ENCODE measurements at places on chromosomes 7 and 10. TPM values are rescaled to one million over a fixed set of nuclear protein-coding genes. Genes with fewer than 3 reads are reported as not detected.

Gene PON1
- not detected for total RNA-seq

GRCh38 chr10:33085313-33085833, 127.3 kb upstream of the ITGB1 start:
- no peak overlapping the region for H3K4me3 ChIP-seq
- H3K27me3 ChIP-seq = no peaks in the 10 kb centered on the region
- no peaks in the 10 kb centered on the region for H3K36me3 ChIP-seq
- H3K4me1 ChIP-seq = peaks cover 53% of the 10 kb centered on the region

Gene GIMAP1
- total RNA-seq = 0.07 TPM

DNA sequence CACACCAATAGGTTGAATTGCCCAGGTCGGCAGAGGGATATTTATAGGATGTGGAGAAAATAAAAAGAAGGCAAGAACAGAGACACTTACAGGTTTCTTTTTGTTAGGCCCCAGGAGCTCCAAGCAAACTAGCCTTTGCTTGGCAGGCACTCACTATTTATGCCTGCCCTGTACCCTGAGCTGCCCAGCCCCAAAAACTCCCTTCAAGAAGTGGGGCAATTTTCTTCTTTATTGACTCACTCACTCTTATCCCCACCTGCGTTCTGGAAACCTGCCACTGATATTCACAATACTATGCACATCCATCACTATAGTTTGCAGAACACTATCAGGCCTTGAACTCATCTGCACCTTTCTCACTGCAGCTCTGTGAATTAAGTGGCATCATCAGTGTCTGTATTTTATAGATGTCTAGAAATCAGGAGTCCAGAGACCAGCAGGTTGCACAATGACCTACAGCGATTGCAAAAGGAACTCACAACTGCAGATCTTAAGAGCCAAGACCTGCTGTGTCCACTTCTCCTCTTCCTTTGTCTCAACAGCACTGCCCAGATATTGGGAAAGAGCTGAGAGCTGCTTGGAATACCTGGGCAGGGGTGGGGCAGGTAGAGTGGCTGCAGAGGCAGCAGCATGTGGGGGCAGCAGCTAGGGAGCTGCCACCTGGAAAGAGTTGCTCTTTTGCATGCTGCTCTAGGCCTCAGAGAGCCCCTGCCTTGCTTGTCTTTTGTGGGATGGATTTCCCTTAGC, at the start of gene SFTPD:
TSS of gene SFTPD (minus strand) at position 130 of the 747 bp plus-strand sequence. CDS start 2,446 bp downstream, outside the sequence.
- no peaks in the 10 kb centered on the region for H3K4me1 ChIP-seq
- H3K27ac ChIP-seq = no peak within 1 kb of the TSS
- DNase-seq = peak; percentile 15
- H3K36me3 ChIP-seq = no peaks in the 10 kb centered on the region
- H3K27me3 ChIP-seq = peaks cover 5% of the 10 kb centered on the region

- no peaks in the 10 kb centered on the region for H3K27me3 ChIP-seq
- DNase-seq = no peak
- peaks cover 57% of the 10 kb centered on the region for H3K4me1 ChIP-seq
Measured at GRCh38 chr7:39971924-39972323, 21.9 kb downstream of the CDK13 start.

GRCh38 chr7:149286811-149287400, 24.9 kb downstream of the ZNF783 start:
- peaks cover 9% of the 10 kb centered on the region for H3K36me3 ChIP-seq
- no peak overlapping the region for H3K4me3 ChIP-seq
- H3K4me1 ChIP-seq = peaks cover 28% of the 10 kb centered on the region
- no peaks in the 10 kb centered on the region for H3K27me3 ChIP-seq
- no peak for DNase-seq
- peak overlapping the region; percentile 47 for H3K27ac ChIP-seq

Gene PYROXD2
- total RNA-seq = 1.2 TPM

Gene C7orf57
- not detected for total RNA-seq

Gene IQUB
- 0.22 TPM for total RNA-seq

Gene TBX20
- not detected for total RNA-seq

GRCh38 chr7:70590126-70590854, 541.7 kb upstream of the GALNT17 start:
- H3K36me3 ChIP-seq = no peaks in the 10 kb centered on the region
- H3K4me3 ChIP-seq = no peak overlapping the region
- H3K27ac ChIP-seq = no peak overlapping the region
- peaks cover 34% of the 10 kb centered on the region for H3K4me1 ChIP-seq

Gene CPN1
- not detected for total RNA-seq

Gene FAM25C
- total RNA-seq = not detected

Gene STAG3
- total RNA-seq = 8.1 TPM

GRCh38 chr10:68561865-68562649, 1.9 kb downstream of the TET1 start:
- no peaks in the 10 kb centered on the region for H3K36me3 ChIP-seq
- no peak overlapping the region for H3K4me3 ChIP-seq
- no peak overlapping the region for H3K27ac ChIP-seq
- no peaks in the 10 kb centered on the region for H3K27me3 ChIP-seq
- peaks cover 9% of the 10 kb centered on the region for H3K4me1 ChIP-seq

DNA sequence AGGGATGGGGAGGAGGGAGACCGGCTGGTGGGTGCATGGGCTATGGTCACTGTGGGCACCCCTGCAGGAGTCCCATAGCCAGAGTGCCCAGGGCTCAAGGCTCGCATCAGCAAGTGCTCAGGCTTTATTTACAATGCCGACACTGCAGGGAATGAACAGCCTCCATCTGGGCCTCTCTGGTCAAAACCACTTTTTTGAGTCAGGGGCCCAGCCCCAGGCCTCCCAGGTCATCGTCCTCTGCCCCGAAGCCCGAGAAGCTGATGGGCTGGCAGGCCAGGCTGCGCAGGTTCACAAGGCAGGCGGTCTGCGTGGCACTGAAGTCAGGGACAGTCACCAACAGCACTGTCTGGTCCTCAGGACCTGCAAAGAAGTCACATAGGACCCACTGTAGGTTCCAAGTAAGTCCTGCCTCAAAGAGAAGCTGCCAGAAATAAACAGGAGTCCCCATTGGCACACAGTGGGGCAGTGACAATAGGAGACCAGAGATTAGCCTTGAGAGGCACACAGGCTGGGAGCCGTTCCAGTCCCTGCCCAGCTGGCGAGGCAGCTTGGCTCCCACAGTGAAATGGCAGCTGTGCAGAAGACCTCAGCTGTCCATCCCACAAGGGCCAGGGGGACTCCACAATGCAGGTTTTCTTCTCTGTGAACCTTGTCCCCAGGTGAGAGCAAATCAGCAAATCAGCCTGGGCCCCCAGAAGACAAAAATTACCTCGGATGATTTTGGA, 8.6 kb downstream of the POLD2 start:
- no peak overlapping the region for H3K4me3 ChIP-seq
- no peak for DNase-seq
- H3K4me1 ChIP-seq = peaks cover 17% of the 10 kb centered on the region
- no peaks in the 10 kb centered on the region for H3K27me3 ChIP-seq
- peaks cover 3% of the 10 kb centered on the region for H3K36me3 ChIP-seq

GRCh38 chr7:6621195-6622133, 6.1 kb downstream of the ZNF853 start:
- H3K4me1 ChIP-seq = peaks cover 3% of the 10 kb centered on the region
- H3K4me3 ChIP-seq = no peak overlapping the region
- no peaks in the 10 kb centered on the region for H3K36me3 ChIP-seq

Gene CFAP58
- total RNA-seq = 0.26 TPM

- no peak overlapping the region for H3K4me3 ChIP-seq
- no peak overlapping the region for H3K27ac ChIP-seq
- H3K27me3 ChIP-seq = no peaks in the 10 kb centered on the region
- H3K4me1 ChIP-seq = no peaks in the 10 kb centered on the region
Measured at GRCh38 chr7:94634502-94634901, 21.4 kb downstream of the SGCE start.

GRCh38 chr7:121011401-121011800, 22.9 kb downstream of the CPED1 start:
- DNase-seq = no peak
- no peak overlapping the region for H3K4me3 ChIP-seq
- H3K27me3 ChIP-seq = no peaks in the 10 kb centered on the region
- H3K4me1 ChIP-seq = no peaks in the 10 kb centered on the region

GRCh38 chr7:93015779-93016481, 101.8 kb downstream of the SAMD9 start:
- no peaks in the 10 kb centered on the region for H3K36me3 ChIP-seq
- no peaks in the 10 kb centered on the region for H3K4me1 ChIP-seq
- no peaks in the 10 kb centered on the region for H3K27me3 ChIP-seq
- DNase-seq = no peak
- H3K27ac ChIP-seq = no peak overlapping the region
- H3K4me3 ChIP-seq = no peak overlapping the region

GRCh38 chr7:113698556-113699220, 220.1 kb downstream of the PPP1R3A start:
- no peak overlapping the region for H3K27ac ChIP-seq
- no peaks in the 10 kb centered on the region for H3K36me3 ChIP-seq
- no peak overlapping the region for H3K4me3 ChIP-seq
- H3K27me3 ChIP-seq = no peaks in the 10 kb centered on the region
- H3K4me1 ChIP-seq = no peaks in the 10 kb centered on the region

Gene ZNF487
- total RNA-seq = 11.5 TPM

- H3K4me3 ChIP-seq = no peak overlapping the region
- no peak overlapping the region for H3K27ac ChIP-seq
- H3K36me3 ChIP-seq = no peaks in the 10 kb centered on the region
- DNase-seq = no peak
- H3K27me3 ChIP-seq = no peaks in the 10 kb centered on the region
Measured at GRCh38 chr10:86179153-86179524, 187.5 kb downstream of the GRID1 start.

DNA sequence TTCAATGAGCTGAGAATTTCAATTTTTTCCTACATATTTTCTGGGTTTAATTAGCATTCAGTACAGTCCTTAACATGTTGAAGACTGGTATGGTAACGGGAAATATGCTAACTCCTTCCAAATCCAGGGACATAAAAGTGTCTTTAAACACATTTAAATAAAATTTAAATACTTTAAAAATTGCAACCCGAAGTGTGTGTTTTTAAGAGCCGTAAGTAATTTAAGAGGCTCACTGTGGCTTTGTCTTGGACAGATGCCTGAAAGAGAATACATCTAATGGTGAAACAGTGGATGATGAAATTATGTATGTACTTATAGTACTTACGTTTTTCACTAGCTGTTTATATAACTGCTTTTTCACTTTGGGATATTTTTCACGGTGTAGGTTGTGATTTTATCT, 687.3 kb upstream of the CELF2 start:
- H3K36me3 ChIP-seq = no peaks in the 10 kb centered on the region
- H3K27ac ChIP-seq = no peak overlapping the region
- no peaks in the 10 kb centered on the region for H3K27me3 ChIP-seq
- no peak for DNase-seq

GRCh38 chr10:45513551-45513950, 139.5 kb downstream of the ALOX5 start:
- no peaks in the 10 kb centered on the region for H3K36me3 ChIP-seq
- H3K4me1 ChIP-seq = 0 out of 2 replicates have a peak, but pooled peaks cover 6% of the 10 kb centered on the region
- H3K27me3 ChIP-seq = no peaks in the 10 kb centered on the region
- no peak for DNase-seq
- no peak overlapping the region for H3K4me3 ChIP-seq

GRCh38 chr7:84612981-84613681, 418.5 kb upstream of the SEMA3A start:
- H3K27ac ChIP-seq = no peak overlapping the region
- no peaks in the 10 kb centered on the region for H3K4me1 ChIP-seq
- H3K36me3 ChIP-seq = no peaks in the 10 kb centered on the region
- no peaks in the 10 kb centered on the region for H3K27me3 ChIP-seq
- no peak overlapping the region for H3K4me3 ChIP-seq

GRCh38 chr7:155129186-155129585, 59.1 kb downstream of the HTR5A start:
- H3K4me3 ChIP-seq = no peak overlapping the region
- no peak for DNase-seq
- H3K27me3 ChIP-seq = no peaks in the 10 kb centered on the region
- no peaks in the 10 kb centered on the region for H3K4me1 ChIP-seq

GRCh38 chr7:121103579-121103978, 115.1 kb downstream of the CPED1 start:
- H3K4me3 ChIP-seq = no peak overlapping the region
- H3K27me3 ChIP-seq = no peaks in the 10 kb centered on the region
- H3K4me1 ChIP-seq = no peaks in the 10 kb centered on the region
- no peak overlapping the region for H3K27ac ChIP-seq
- DNase-seq = no peak
